ENCODE measurements at places on chromosomes 13 and 19.
A peak's percentile ranks its signal among the peaks of the same experiment; 100 is the strongest.

GRCh38 chr13:27005976-27006518 lies 165.6 kb downstream of the USP12 start:
- DNase-seq = no peak

DNA sequence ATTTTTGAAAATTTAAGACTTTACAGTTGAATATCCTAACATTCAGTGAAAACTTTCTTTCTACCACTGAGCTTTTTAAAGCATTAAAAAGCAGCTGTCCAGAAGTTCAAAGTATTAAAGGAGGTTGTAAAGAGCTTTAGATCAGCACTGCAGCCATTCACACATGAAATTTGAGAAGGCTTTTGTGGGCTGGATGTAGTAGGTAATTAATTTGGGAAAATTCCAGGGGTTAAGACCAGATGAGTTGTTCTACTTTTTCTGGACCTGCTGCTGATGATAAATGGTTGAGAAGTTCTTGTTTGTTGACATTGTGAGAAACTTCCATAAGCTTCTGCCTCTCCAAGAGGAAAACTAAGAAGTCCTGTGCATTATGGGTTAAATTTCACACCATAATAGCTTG lies 1779.6 kb upstream of the PRR20A start:
- DNase-seq = no peak

DNA sequence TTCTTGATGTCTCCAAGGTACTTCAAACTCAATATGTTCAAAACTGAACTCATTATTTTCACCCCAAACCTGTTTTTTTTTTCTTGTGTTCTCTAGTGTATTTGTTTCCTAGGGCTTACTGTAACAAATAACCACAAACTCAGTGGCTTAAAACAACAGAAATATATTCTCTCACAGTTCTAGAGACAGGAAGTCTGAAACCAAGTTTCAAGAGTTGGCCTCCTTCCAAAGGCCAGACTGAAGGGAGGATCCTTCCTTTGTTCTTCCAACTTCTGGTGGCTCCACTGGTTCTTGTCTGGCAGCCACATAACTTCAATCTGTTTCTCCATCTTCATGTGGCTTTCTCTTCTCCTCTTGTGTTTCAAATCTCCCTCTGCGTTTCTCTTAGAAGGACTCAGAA lies 62.0 kb upstream of the PDCD5 start:
- no peak for DNase-seq

DNA sequence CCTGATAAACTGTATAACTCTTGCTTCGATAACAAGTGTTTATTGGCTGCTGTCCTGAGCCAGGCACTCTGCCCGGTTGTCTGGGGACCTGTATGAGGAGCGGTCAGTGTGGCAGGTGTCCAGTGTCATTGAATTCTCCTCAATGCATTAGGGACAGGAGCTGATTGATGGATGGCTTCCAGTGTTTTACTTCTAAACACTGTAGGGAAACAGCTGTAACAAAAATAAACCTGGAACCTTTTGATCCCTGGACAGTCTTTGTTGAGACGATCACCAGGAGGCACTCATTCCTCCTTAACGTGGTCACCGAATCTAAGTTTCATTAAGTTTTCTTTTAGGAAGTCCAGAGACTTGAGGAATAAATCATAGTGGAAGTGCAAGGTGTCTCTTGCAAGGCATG lies 17.9 kb downstream of the UBAC2 start:
- DNase-seq = no peak

DNA sequence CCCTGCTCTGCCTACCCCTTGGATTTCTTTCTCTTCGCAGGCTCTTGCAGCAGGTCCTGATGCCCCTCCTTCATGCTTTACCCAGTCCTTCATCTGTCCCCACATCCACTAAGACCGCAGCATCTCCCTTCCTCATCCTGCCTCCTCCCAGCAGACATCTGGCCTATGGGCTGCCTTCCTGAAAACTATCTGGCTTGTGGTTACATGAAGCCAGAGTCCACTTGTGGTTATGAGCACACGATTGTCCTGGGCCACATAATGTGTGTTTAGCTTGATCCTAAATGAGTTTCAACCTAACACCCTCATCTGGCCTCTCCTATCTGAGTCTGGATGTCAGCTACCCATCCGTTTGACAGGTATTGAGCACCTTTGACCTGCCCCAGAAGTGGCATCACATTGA lies 5.5 kb upstream of the ZNF175 start:
- DNase-seq = no peak

DNA sequence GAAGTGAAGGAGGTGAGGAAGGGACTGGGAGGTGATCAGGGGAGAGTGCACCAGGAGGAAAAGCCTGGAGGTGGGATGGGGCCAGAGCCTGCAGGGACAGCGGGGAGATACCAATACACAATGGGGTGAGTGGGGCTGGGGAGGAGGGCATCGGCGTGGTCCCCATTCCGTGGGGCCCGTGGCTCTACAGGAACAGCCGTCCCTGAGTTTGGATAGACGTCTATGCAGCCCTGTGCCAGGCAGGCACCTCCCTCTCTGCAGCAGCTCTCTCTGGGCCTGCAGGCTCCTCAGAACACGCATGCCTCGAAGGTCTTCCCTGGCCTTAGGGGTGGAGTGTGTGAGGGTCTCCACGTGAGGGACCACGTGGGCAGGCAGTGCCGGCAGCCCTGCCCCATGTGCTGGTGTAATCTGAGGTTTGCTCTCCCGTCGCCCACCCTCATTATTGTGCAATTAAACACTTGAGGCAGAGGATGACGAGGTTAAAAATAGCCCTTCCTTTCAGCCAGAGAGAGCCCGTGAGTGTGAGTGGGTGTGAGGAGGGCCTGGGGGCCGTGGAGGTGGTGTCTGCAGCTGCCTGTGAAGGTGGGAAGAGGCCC lies 16.5 kb downstream of the C2CD4C start:
- no peak for DNase-seq

DNA sequence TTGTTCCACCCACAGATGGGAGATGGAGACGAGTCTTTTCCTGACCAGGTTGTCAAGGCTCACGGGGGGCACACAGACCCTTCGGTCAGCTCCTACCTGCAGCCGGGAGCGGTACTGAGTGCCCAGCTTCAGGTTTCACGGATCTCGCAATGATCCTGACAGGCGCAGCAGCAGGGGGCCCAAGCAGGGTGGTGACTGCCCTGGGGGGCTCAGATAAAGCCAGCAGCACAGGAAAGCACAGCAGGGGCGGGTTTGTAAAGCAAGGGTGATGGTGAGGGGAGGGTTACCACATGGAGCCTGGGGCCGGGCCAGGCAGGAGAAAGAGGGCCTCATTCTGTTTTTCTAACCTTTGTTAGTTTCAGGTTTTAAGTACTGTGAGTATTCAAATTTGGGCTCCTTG lies 41.7 kb upstream of the ATP11A start:
- no peak for DNase-seq

DNA sequence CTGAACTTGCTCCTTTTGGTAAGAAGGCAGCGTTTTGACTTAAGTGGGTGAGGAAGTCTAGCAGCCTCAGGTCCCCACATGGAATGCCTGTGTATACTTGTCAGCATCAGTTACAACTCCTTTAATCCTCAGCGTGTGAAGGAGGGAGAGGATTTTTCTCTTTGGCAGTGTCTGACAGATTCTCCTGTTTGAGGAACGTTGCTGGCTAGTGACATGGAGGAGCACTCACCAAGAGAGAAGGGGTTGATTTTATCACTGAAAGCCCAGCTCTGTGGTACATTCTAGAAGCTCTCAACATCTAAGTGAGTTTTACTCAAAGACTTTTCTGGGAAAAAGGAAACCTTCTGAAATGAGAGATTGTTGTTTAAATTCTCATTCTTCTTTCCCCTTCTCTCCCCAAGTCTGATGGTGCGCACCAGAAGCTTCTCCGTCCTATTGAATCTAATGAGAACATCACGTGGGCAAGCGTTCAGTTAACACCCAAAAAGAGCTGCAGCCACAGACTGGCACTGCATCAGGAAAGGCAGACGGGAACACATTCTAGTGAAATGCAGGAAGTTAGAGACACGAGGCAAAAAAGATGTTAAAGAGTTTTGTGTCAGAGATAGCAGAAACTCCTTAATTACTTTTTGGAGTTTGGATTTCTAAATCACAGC lies 58.2 kb downstream of the GJA3 start:
- no peak for DNase-seq

- DNase-seq = peak; percentile 70
Measured at GRCh38 chr19:2507109-2507508, 31.2 kb downstream of the GADD45B start.

- DNase-seq = no peak
Measured at GRCh38 chr13:77916488-77916887, 2.1 kb downstream of the EDNRB start.

- DNase-seq = no peak
Measured at GRCh38 chr19:18385359-18385674, 641 bp upstream of the GDF15 start.

GRCh38 chr19:9487016-9487415 lies 11.4 kb downstream of the ZNF560 start:
- no peak for DNase-seq

GRCh38 chr19:49880162-49880869 lies 2.8 kb downstream of the TBC1D17 start:
- DNase-seq = no peak

- no peak for DNase-seq
Measured at GRCh38 chr19:7368456-7368855, 19.7 kb downstream of the ARHGEF18 start.

GRCh38 chr19:34481861-34482379 lies 362 bp downstream of the WTIP start:
- no peak for DNase-seq

GRCh38 chr19:51219971-51220370 lies 4.9 kb upstream of the CD33 start:
- DNase-seq = no peak

GRCh38 chr13:34352958-34353357 lies 535.0 kb downstream of the RFC3 start:
- no peak for DNase-seq

- DNase-seq = no peak
Measured at GRCh38 chr19:56400485-56400884, 3.6 kb upstream of the ZNF583 start.

- no peak for DNase-seq
Measured at GRCh38 chr13:100112186-100112838, 23.4 kb downstream of the PCCA start.

DNA sequence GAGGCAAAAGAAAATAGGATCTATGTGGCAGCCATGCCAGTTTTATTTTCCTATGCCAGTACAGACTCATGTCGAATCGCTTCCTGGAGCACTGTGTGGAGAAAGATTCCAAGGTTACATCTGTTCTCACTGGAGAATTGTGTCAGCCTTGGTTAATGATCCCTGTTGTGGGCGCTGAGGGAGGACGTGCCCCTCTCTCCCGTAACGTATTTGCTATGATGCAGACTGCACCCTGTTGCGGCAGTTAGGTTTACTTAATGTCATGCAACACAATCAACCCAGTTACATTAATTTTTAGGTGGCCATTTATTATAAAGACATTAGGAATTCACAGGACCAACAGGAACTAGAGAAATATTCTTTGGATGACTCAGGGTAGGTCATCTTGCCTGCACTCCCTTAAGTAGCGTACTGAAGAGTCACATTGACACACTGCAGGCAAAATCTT lies 892.9 kb downstream of the EFNB2 start:
- DNase-seq = no peak

DNA sequence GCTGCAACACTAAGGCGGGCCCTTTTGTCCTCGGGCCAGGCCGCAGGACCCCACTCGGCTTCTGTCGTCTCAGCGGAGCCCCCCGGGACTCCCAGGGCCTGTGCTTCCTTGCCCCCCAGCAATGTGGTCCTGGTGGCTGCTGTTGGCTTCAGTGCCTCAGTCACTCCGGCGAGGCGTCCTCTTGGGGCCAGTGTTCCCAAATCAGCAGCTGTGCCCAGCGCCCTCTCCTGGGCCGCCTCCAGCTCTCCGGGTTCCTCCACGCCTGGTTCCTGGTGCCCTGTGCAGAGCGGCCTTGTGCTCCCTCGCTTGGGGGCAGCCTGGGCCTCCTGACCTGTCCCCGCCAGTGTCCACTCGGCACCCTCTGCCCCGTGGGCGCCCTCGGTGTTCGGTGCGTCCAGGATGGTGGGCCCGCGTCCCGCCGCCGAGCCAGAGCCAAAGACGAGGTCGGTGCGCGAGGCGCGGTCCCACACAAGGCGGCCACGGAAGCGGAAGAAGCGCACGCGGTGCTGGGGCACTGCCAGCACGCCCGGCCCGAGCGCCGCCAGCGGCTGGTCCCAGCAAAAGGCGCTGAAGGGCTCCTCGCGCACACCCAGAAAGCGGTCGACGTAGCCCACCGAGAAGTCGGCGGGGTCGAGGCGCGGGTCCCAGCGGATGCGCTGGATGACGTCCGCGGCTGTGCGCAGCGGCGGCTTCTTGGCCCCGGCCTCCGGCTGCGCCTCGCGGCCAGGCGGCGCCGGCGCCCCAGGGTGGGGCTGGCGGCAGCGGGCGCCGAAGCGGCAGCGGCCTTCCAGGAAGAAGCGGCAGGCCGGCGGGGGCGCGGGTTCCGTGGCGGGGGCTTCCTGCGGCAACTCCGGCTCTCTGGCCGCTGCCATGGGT lies 685 bp downstream of the LENG9 start:
- peak; percentile 67 for DNase-seq

GRCh38 chr19:42150364-42150763 lies 18.1 kb upstream of the POU2F2 start:
- no peak for DNase-seq

- DNase-seq = no peak
Measured at GRCh38 chr13:30134578-30134977, 172.8 kb downstream of the KATNAL1 start.

GRCh38 chr13:75400775-75401174 lies 81.2 kb downstream of the TBC1D4 start:
- DNase-seq = no peak

- no peak for DNase-seq
Measured at GRCh38 chr13:33014291-33014690, 1.9 kb upstream of the KL start.

GRCh38 chr13:36242761-36243160 lies 28.4 kb upstream of the SOHLH2 start:
- DNase-seq = no peak

DNA sequence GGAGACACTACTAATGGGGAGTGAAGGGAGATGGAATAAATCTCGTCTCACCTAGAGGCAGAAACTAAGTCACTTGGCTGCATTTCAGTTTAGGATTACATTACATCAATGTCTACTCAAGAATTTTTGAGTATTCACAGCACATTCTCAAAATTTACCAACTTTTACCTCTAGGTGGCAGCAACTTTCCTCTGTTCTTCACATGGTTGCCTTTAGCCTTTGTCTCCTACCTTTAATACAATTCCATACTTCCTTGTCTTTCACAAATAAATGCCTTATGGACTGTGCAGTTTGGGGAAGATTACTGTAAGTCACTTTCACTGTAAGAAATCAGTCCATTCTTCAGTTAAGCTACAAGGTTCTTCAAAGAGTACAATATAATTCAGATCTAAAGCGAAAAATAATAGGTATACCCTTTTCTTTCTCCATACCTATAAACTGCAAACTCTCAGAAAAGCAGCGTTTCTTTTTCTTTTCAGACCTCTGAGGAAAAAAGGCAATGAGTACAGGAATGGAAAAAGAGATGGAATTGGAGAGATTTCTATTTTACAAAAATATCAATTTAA lies 379.4 kb downstream of the KLF12 start:
- peak; percentile 56 for DNase-seq

Measured in naive thymus-derived CD4-positive, alpha-beta T cell (primary cell).